ENCODE measurements at places on chromosomes 12 and 14. TPM values are rescaled to one million over a fixed set of nuclear protein-coding genes. Genes with fewer than 3 reads are reported as not detected.

MYH7 gene
- total RNA-seq = not detected

GRCh38 chr12:31390991-31391390, 65.0 kb upstream of the SINHCAF start:
- DNase-seq = no peak

SLC5A8 gene
- total RNA-seq = 0.07 TPM

GRCh38 chr12:50032515-50032853, 7.2 kb upstream of the RACGAP1 start:
- DNase-seq = peak; percentile 42

GRCh38 chr14:73252491-73253322, 15.4 kb downstream of the PAPLN start:
- DNase-seq = no peak

TTC9 gene
- total RNA-seq = 22.5 TPM
